Articular chondrocyte of knee joint (primary cell): ENCODE measurements at places on chromosomes 12 and 14. TPM values are rescaled to one million over a fixed set of nuclear protein-coding genes. Genes with fewer than 3 reads are reported as not detected.

The NKX2-1 gene
- total RNA-seq: not detected in 2 replicates

The BATF gene
- total RNA-seq: 0.65 and 0.78 TPM in 2 replicates

The TMEM119 gene
- 20.0 and 37.8 TPM in 2 replicates for total RNA-seq

The KRT82 gene
- not detected in 2 replicates for total RNA-seq

The MYH7 gene
- not detected in 2 replicates for total RNA-seq

The CISTR gene
- not detected in 2 replicates for total RNA-seq

The INSM2 gene
- not detected in 2 replicates for total RNA-seq
